Hematopoietic multipotent progenitor cell treated with erythropoietin and hydrocortisone succinate and interleukin-3 and kit ligand, for 8 days (in vitro differentiated cells): ENCODE measurements at places on chromosomes 3 and 15.

- no peak for DNase-seq
Measured at GRCh38 chr3:46663591-46664135, 29.8 kb downstream of the ALS2CL start.

DNA sequence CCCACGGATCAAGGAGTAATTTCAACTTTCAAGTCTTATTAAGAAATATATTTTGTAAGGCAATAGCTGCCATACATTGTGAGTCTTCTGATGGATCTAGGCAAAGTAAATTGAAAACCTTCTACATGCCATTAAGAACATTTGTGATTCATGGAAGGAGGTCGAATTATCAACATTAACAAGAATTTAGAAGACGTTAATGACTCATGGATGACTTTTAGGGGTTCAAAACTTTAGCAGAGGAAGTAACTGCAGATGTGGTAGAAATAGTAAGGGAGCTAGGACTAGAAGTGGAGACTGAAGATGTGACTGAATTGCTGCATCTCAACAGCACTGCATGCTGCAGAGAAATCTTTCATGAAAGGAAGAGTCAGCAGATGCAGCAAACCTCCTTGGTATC is 48.1 kb upstream of the DCUN1D1 start:
- no peak for DNase-seq

GRCh38 chr3:71094658-71095209 is 488.8 kb downstream of the FOXP1 start:
- no peak for DNase-seq

DNA sequence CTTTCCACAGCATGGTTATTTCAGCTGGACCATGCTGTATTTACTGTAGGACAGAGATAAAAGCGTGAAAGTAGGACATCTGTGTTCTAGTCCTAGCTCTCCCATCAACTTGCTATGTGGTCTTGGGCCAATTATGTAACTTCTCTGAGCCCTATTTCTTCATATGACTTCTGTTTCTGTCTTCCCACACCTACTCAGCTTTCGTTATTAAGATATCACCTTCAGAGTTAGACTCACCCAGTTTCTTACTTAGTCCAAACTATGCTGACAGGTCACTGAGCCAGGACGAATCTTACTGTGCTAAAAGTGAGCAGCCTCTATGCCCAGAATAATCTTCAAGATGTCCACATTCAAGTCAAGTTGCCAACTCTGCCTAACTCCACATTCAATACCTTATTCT is 283.7 kb downstream of the IL5RA start:
- DNase-seq: no peak

DNA sequence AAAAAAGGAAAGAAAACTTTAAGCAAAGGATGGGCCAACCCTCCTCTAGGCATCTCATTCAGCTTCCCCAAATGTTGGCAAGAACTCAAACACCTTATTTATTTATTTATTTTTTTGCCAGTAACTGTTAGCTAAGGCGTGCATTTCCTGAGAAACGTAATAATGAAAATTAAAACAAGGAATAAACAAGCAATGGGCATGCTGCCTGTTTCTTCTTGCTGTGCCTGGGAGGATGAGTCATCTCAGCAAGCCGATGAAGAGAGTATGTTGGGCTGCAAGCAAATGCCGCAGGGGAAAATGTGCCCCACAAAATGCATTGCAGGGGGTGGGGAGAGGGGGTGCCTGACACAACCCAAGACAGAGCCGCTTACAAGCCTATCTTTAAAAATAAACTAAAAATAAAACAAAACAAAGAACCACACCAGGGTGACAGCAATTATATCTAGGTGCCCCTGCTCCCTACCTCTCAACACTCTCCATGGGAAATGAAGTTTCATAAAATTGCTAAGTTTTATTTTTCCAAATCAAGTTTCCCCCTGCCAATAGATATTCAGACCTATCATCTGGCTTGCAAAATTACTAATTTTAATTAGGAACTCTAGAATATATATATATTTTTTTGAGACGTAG is 40.3 kb downstream of the EIF4E3 start:
- DNase-seq: no peak

DNA sequence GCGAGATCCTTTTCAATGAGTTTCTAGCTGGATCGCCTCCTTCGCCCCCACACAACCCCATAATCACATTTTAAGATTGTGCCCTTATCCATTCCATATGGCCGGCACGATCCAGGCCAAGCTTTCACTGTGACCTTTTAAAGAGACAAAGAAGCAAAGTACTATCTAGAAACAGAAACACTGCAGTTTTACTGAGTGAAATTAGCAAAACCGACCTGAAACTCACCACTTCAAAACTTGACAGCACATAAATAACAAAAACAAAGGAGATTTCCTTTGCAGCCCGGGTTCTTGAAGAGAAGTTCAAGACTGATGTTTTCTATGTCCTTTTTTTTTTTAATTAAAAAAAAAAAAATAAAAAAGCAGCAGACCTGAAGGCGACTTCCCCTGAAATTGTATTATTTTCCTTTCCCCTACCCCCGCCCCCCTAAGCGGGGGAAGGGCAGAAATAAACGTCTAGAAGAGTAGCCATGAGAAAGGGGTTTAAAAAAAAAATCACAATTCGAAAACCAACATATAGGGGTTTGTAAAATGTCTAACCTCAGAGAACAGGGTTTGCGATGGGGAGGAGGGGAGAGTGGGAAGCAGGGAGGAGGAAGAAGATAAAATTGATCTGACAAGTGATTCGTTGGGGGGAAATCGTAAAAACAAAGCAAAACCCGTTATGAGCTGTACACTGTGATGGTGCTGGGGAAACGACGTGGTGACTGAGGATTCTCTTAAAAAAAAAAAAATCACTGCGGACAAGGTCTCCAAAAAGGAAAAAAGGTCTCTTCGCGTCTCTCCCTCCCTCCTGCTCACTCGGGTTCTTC is 1.5 kb downstream of the SATB1 start:
- peak; percentile 81 for DNase-seq

- DNase-seq: peak; percentile 32
Measured at GRCh38 chr3:141796889-141797781, 33.9 kb downstream of the GRK7 start.

GRCh38 chr3:194489736-194490612 is 3.2 kb upstream of the ATP13A3 start:
- DNase-seq: peak; percentile 65

GRCh38 chr15:79815468-79815867 is 81.3 kb downstream of the MTHFS start:
- DNase-seq: no peak

- DNase-seq: no peak
Measured at GRCh38 chr3:150411106-150411460, 3.0 kb downstream of the TSC22D2 start.

DNA sequence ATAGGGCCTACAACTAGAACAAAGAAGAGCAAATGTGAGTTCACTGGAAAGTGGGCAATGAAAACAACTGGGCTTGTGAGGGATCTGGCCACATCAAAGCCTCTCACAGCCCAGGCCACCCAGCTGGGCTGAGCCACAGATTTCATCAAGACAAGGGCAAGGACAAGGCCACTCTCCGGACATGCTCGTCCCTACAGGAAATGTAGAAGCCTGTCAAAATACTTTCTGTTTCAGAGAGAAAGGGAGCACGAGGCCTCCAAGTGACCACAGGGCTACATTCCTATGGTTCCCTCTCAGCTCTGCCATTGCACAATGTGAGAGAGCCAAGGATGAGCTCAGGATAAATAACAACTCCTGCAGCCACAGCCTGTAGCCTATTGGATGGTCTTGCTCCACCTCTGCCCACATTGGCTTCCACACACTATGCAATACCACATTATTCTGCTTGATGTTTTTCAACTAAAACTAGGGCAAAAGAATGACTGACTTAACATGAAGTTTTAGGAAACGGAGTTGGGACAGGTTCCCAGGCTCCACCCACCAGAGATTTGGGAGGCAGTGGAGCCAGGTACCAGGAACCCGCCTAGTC is 12.1 kb downstream of the TBC1D2B start:
- DNase-seq: no peak

- DNase-seq: no peak
Measured at GRCh38 chr15:77739591-77740378, 107.1 kb upstream of the LINGO1 start.

DNA sequence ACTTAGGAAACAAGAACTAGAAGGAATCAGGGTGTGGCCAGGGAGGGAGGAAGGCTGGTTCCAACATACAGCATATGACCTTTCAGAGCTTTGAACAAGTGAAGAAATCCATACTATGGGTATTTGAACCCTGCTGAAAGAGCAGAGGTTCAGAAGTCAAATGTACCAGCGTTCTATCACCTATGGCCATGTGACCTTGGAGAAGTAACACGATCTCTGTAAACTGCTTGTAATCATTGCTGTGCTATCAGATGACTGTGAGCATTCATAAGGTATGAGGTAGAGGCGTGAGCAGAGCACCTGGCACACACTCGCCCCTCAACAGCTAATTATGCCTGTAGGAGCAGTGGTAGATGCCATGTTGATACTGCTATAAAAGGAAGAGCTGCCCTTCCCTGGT is 55.2 kb downstream of the KLHL6 start:
- no peak for DNase-seq

- DNase-seq: no peak
Measured at GRCh38 chr3:27456554-27456953, 27.6 kb downstream of the SLC4A7 start.

DNA sequence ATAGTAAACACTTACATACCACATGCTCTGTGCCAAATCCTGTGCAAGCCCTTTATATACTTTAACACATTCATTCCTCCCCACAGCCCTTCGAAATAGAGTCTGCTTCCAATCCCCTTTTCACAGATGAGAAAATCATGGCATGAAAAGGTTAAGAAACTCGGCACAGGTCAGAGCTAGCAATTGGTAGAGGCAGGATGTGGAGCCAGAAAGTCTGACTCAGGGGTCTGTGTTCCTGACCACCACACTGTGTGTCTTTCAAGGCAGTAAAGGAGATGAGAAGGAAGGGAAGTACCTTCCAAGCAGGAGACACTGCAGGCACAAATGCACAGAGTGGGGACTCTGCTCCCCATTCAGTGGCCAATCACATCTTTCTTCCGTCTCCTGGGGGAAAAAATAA is 61.1 kb downstream of the SCN11A start:
- DNase-seq: no peak

DNA sequence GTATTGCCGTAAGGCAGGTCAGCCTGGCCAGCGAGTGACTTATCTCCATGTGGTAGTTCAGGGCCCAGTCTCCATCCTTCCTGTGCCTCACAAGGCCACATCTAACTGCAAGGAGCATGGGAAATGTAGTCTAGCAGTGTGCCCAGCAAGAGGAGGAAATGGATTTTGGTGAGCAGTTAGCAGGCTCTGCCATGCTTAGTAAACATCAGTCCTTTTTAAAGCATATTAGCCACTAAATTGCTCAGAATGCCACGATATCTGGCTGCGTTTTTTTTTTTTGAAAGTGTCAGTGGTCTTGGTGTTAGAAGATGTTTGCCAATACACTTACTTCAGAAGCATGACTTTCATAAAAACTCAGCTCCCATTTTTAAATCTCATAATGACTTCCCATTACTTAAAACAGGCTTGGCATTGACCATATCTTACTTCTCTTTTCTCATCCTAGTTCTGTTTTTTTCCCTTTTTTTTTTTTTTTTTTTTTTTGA is 470.2 kb upstream of the TPRG1 start:
- DNase-seq: no peak

GRCh38 chr3:126692858-126693257 is 11.2 kb upstream of the CHCHD6 start:
- DNase-seq: no peak

DNA sequence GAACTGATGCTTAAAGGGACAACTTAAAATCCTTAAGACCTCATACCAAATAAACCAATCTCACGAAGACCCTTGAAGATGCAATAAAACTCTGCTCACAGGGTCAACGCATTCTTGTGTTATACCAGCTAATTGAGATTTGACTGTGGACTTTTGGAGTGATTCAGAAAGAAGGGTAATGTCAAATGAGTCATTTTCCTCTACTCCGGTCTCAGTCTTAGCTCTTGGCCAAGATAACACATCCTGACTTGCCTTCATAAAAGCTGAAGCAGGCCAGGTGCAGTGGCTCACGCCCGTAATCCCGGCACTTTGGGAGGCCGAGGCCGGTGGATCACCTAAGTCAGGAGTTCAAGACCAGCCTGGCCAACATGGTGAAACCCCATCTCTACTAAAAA is 3.8 kb downstream of the PKM start:
- DNase-seq: no peak

- DNase-seq: no peak
Measured at GRCh38 chr3:182484682-182485081, 308.6 kb upstream of the ATP11B start.

DNA sequence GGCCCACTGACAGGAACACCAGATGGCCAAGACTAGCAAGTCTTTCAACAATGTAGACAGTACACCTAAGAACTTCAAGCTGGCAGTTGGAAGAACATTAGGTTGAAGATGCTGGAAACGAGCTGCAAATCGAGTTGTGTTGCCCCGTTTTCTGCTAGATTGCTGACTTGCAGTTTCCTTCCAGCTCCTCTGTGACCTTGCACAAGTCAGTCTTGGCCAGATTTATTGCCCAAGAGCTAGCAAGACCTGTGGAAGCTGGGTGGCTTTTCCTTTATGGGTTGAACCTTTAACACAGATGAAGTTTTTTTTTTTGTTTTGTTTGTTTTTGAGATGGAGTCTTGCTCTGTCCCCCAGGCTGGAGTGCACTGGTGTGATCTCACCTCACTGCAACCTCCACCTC is 2.9 kb upstream of the RBM6 start:
- no peak for DNase-seq

GRCh38 chr15:46714950-46715349 is 1002.4 kb upstream of the SEMA6D start:
- no peak for DNase-seq

DNA sequence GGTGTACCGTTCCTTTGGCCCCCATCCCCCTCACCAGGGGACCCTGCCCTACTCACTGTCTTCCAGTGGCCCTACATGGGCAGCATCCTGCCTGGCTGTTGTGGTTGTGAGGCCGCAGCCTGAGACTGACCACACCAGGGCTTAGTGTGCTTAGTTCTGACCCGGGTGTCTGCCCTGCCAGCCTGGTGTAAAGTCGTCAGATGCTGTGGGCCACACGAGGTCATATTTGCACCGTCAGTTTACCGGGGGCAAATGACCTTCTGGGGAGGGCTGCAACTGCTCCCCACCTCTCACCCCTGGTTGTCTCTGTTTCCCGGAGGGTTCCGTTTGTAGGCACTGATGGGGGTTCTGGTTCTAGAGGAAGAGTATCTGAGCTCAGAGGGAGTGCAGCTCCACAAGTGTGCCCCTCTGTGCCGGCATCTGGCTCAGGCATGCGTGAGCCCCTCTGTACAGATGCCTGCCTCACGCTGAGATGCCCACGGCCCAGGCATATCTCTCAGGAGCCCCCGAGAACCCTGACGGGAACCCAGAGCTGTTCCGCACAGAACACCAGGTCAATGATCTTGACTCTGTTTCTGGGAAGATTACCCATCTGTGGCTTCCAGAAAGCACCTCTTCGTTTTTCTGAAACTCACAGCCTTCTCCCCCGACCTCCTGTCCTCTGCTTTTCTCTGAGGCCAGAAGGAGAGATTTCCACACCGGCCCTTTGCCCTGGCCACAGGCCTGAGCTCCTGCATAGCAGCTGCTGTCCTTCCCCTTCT is 19.2 kb downstream of the KLF13 start:
- DNase-seq: no peak

DNA sequence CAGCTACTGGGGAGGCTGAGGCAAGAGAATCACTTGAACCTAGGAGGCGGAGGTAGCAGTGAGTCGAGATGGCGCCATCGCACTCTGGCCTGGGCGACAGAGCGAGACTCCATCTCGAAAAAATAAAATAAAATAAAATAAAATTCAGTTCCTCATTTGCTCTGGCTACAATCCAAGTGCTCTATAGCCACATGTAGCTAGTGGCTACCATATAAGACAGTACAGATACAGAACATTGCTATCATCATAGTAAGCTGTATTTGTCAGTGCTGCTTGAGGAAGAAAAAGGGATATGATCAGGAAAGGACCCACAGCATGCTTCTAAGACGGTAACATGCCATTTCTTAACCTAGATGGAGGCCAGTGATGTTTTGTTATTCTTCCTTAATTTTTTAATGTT is 88.7 kb upstream of the CDAN1 start:
- no peak for DNase-seq
